Esophagus squamous epithelium (tissue), 5 donors: ENCODE measurements at places on chromosomes 3 and 15.
A peak's percentile ranks its signal among the peaks of the same experiment; 100 is the strongest.

DNA sequence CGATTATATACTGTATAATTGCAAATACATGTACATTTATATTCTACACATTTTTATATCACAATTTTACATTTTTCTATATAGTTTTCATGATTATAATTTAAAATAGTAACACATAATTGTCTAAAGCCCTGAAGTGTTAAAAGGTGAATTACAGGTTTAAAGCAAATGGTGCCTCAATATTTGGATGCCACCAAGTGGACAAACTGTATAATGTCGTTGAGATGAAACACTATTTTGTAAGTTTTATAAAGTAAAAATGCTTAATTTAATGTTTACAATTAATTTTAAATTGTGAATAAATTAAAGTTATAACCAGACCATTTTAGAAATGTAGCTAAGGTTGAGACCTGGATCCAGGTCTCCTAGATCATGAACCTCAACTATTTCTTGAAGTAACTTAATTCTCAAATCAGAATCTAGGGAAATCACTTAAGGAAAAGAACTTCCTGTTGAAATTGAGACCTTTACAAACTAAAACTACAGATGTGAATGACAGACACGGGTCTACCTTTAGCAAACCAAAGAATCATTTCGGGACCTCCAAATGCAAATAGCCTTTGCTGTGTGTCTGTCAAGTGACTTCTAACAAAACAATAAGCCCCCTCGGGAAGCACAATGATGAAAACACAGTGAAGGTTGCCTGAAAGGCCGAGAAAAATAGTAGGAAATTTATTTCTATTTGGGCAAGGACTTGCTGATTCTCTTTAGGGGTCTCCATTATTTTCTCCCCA, 37.8 kb downstream of the EHHADH start:
- DNase-seq: no peak

- no peak for DNase-seq
These were observed 31.5 kb downstream of the CLEC3B start for GRCh38 chr3:45057557-45057956.

- DNase-seq: no peak
These were observed 30.4 kb downstream of the OXNAD1 start for GRCh38 chr3:16295298-16295890.

DNA sequence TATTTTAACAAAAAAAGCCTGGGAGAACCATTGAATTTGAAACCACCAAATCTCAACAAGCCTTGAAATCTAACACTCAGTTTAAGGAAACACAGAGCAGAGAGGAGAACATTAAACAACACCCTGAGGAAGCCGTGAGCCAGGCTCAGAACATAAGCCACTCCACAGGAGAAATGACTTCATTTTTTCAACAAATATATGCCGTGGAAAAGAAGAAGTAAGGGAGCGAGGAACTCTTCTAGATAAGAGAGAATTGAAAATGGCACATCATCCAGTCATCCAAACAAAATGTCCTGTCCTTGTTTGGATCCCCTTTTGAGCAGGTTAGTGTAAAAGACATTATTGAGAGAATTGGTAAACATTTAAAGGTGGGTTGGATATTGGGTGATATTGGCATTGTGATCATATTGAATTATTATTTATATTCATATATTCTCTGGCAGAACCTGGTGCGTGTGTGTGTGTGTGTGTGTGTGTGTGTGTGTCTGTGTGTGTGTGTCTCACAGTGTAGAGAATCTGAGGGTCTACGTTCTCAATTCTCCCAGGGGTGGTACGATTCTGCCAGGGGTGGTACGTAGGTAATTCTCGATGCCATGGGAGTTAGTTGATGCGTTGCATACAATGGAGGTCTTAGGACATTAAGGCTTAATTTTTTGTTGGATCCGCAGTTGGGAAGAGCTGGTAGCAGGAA, 94.4 kb downstream of the ST6GAL1 start:
- DNase-seq: no peak

DNA sequence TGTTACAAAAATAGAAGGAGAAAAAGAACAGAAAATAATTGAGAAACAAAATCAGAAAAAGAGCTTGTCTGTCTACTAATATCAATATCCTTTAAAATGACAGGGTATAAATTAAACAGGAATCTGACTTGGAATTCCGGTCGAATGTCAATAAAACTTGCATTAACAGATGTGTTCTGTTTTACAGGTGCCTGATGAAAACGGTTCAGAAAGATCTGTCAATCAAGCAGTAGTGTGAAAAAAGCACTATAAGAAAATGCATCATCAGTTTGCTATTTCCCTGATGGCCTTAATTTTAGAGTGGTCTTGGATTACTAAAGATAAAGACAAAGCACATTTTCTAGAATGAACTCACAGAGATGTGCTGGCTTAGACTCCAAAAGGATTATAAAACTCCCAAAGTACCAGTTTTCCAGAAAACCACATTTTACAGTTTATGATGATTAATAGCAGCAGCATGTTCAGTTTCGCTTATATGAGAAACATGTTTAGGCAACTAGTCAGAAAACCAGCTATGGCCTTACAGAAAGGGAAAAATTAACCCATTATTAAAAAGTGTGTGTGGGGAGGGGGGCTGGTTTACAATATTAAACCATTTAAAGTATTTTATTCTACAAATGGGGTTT, 8.2 kb upstream of the C3orf38 start:
- DNase-seq: no peak

- DNase-seq: no peak
These were observed 22.4 kb downstream of the ACSBG1 start for GRCh38 chr15:78212008-78212407.

DNA sequence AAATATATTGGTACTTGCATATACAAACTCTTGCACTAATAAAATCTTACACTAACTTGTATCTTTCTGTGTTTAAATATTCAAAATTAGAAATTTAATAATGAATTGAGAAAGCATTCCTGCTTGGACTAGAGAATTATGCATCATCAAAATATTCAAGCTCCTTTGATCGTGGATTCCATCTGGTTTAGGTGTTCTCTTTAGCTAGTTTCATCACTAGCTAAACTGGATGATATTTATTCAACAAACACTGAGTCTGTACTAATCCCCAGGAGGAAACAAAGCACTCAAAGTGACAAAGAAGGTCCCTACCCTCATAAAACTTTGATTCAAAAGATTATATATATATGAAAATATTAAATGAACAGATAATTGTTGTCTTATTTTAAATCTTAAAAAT, 1360.9 kb upstream of the ALCAM start:
- no peak for DNase-seq

- no peak for DNase-seq
These were observed 19.5 kb downstream of the ZXDC start for GRCh38 chr3:126456211-126456610.

DNA sequence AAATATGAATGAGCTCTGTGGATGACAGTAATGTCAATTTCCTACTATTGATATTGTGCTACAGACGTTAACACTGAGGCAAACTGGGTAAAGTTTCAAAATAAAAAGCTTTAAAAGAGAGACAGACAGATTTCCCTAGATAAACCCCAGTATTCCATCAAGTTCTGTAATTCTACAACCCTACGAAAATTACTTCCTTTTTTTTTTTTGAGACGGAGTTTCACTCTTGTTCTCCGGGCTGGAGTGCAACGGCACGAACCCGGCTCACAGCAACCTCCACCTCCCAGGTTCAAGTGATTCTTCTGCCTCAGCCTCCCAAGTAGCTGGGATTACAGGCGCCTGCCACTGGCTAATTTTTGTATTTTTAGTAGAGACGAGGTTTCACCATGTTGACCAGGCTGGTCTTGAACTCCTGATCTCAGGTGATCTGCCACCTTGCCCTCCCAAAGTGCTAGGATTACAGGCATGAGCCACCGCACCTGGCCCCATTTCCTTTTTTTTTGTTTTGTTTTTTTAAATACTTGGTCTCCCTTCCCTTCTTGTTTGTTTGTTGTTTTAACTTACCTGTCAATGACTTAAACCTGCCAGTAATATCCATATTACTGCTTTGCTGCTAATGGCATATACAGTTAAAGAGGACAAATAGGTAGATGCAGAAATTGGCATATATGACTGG, 57.2 kb downstream of the CBLB start:
- DNase-seq: no peak

- peak; percentile 12 for DNase-seq
These were observed at the start of gene ABHD6 for GRCh38 chr3:58237238-58237940. Gene ABHD6 (plus strand): TSS chr3:58237792. CDS start chr3:58256587, 18,795 bp downstream.

GRCh38 chr15:45185069-45185779, 2.5 kb downstream of the SHF start:
- no peak for DNase-seq

DNA sequence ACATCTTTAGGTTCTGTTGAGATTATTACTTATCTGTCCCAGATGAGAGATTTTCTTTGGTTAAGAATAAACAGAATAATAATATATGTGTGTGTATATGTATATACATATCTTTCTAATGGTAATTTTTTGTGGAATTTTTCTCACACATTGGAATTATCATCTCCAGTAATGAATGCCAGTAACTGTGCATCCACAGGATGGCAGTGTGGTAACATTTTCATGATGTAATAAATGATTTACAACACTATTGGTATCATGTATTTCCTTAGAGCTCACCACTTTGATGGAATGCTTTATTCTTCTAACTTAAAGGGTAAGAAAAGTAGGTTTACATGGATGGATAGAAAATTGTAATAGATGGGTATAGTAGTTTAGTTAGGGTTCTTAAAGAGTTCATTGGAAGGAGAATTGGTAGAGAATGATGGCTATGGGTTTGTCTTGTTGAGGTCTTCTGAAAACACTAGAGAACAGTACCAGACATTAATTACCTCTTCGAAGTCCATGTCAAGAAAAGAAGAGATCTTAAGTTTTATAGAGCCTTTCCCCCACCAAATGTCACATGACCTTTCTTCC, 78.1 kb downstream of the STT3B start:
- DNase-seq: no peak

DNA sequence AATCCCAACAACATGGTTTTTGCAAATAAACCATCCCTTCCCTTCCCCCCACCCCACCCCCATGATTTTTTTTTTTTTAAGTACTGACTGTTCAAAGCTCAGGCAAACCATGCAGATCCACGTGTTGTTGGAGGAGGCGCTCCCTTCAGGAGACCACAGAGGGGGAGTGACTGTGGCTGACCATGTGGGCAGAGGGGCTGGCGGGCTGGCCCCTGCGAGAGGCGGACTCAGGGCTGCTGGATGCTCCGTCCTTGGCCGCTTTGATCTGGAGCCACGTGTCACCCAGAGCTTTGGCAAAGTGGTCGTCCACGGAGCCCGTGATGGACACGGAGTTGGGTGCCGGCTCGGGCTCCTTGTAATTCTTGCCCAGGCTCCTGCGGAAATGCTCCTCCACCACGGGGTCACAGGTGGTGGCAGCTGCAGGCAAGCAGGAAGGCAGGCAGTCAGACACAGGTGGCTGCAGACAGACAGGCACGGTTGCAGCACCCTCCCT, 85.3 kb downstream of the VGLL4 start:
- no peak for DNase-seq

- no peak for DNase-seq
These were observed 60.9 kb downstream of the STRIT1 start for GRCh38 chr3:155232605-155233004.

- no peak for DNase-seq
These were observed 134.6 kb downstream of the LRRC28 start for GRCh38 chr15:99385865-99386264.

DNA sequence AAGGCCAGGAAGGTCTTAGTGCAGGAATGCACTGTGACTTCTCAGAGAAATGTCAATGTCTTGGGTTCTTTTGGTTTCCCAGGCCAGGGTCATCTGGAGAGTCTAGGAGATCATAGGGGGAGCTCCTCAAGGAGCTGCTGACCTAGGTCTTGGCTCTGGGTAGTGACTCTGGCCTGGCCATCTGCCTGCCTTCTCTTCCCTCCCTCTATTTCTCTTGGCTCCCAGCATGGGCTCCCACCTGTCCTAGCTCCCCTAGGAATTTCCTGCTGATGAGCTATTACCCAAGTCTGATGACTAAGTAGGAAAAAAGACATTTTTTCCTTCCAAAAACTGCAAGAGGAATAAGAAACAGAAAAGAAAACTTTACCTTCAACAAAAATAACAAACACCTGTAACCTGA, 57.4 kb downstream of the BSN start:
- DNase-seq: no peak

DNA sequence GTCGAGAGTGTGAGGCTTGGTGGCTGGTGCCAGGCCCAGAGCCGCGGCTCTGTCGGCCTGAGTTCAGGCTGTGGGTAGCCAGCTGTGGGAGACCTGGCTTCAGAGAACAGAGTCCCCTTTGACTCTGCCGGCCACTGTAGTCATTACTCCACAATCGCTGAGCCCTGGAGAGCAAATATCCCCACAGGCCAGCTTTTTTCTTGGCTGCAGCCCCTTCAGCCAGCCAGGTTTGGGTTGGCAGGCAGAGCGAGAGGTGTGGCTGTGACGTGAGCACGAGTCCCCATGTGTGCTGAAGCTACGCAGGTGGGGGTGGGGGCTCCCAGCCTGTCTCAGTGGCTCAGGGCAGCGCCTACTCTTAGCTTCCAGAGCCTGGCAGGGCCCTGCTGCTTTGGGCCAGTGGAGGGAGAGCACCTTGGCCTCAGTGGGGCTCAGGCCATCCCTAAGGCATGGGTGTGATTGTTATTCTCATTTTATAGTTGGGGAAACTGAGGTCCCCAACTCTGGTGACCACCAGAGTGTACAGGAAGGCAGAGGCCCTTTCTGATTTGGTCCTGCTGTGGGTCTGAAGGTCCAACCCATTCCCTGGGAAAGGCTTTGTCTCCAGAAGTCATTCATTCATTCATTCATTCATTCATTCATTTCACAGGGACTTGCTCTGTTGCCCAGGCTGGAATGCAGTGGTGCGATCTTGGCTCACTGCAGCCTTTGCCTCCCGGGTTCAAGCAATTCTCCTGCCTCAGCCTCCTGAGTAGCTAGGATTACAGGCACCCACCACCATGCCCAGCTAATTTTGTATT, 45.7 kb upstream of the LCTL start:
- DNase-seq: no peak

DNA sequence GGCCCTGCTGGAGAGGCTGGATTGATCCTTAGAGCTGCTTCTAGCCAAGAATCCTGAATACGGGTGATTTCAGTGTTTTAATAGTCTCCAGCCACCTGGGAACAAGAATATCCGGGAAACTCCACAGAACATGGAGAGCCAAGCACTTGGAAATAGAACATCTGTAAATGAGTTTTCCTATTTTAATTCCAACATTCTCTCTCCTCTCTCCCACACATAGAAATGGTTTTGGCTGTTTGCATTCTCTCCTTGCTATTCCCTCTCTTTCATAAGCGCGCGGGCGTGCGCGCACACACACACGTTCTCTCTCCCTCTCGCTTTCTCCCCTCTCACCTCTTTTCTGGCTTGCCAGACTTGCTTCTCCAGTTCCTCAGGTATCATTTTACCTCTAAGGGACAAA, 50.6 kb downstream of the GADL1 start:
- DNase-seq: no peak

GRCh38 chr15:59764775-59765174, 75.7 kb upstream of the BNIP2 start:
- no peak for DNase-seq

DNA sequence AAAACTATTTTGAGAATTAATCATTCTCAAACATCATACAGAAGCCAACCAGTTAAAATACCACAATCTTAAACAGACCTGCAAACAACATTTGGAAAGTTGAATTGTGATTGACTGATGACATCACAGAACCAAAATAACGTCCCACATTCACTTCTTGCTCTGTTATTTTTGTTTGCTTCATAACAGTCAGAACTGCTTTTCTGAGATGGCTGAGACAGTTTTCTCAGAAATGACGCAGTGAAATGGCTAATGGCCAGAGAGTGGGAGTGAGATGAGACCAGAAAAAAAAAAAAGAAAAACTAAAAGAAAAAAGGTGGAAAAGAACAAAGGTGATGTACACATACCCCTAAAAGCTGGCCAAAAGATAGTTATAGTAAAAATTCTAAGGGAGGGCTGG, 1061.2 kb downstream of the FHIT start:
- no peak for DNase-seq
